Fibroblast of upper back skin (primary cell): ENCODE measurements at places on chromosomes 13 and 19.

DNA sequence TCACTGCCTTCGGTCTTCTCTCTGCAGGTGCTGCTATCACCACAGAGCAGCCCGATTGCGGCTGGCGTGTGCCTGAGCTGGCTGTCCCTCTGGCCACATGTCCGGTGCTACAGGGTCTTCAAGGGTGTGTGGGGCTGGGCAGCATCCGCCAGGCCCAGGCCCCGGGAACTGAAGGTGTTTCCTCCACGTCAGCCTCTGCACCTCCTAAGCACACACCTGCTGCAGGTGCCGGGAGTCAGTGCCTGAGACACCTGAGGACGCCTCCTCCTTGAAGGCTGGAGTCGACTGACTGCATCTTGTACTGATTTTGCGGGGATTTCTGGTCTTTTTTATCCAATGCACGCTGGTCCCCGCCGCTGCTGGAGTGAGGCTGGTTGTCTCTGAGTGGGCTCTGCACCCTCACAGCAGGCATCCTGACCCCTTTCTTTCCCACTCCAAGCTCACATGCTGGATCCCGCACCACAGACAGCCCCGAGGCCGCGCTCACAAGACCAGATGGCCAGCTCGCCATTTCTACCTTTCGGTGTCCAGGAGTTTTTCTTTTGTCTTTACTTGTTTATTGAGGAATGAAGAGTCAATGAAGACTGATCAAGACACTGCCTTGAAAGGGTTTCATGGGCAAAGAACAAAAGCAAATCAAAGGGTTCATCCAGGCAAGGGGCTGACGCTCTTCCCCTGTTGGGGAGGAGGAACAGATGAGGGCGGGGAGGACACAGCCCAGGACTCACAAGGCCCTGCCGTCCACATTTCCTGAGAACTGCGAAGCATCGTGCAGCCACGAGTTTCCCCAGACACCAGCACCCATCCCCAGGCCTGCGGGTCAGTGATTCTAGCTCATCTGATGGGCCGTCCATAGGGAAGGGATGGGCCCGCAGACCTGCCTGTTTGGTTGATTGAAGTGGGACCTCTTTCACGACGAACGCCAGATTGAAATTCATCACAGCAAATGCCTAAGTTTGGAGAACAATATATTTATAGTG, 203.8 kb upstream of the SOX1 start:
- no peak for DNase-seq

GRCh38 chr13:78608252-78608687, 4.9 kb upstream of the POU4F1 start:
- no peak for DNase-seq

DNA sequence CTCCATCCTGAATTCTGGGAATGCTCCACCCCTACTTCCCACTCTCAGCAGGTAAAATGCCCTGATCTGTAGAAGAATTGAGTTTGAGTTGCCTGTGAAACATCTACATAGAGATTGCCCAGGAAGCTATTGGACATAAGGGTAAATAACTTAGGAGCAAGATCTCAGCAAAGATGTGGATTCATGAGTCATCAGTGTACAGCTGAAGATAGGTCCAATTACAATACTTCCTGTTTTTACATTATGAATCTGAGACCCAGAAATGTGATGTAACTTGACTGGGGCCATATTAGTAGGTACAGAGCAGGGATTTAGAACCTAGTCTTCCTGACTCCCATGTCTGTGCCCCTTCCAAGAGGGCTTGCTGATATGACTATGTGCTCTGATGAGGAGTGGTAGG, 79.4 kb upstream of the FNDC3A start:
- DNase-seq: peak; percentile 39

DNA sequence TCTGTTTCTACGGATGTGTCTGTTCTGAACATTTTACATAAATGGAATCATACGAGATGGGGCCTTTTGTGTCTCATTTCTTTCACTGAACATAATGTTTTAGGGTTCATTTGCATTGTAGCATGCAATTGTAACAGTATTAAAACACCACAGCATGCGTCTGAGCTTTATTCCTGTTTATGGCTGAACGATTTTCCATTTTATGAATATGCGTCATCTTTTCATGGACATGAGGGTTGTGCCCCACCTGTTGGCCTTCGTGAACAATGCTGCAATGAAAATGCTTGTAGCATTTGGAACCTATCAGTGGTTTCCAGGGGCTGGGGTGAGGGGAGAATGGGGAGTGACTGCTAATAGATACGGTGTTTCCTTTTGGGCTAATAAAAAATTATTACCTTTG, 5.1 kb downstream of the OR10H1 start:
- no peak for DNase-seq
